Kidney (tissue), 22 donors: ENCODE measurements at places on chromosomes 3 and 15. TPM values are rescaled to one million over a fixed set of nuclear protein-coding genes. Genes with fewer than 3 reads are reported as not detected.

- no peak for DNase-seq
These were observed 10.5 kb downstream of the C3orf62 start for GRCh38 chr3:49266410-49267095.

GRCh38 chr15:48695088-48695826, 49.7 kb upstream of the FBN1 start:
- no peak for DNase-seq

DNA sequence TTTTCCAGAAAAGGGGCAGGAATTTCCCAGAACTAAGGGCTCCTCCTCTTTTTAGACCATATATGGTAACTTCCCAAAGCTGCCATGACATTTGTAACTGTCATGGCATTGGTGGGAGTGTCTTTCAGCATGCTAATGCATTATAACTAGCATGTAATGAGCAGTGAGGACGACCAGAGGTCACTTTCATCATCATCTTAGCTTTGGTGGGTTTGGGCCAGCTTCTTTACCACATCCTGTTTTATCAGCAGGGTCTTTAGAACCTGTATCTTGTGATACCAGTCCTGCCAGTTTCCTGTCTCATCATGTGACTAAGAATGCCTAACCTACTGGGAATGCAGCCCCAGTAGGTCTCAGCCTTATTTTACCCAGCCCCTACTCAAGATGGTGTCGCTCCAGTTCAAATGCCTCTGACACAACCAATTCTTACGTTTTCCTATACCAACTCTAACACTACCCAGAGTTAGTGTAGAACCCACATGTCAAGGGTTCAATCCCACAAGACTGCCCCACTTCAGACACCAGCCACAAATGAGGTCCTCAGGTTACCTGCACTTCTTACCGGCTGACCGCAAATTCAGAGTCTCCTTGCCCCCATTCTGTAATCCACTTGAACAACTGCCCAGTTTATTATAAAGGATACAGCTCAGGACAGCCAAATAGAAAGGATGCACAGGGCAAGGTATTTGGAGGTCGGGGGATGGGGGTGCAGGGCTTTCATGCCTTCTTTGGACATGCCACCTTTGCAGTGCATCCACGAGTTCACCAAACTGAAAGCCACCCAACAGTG, 17.7 kb downstream of the FOXB1 start:
- DNase-seq: no peak

- DNase-seq: no peak
These were observed 60.0 kb downstream of the STT3B start for GRCh38 chr3:31592764-31593163.

GRCh38 chr3:107132674-107133073, 244.6 kb upstream of the CCDC54 start:
- no peak for DNase-seq

DNA sequence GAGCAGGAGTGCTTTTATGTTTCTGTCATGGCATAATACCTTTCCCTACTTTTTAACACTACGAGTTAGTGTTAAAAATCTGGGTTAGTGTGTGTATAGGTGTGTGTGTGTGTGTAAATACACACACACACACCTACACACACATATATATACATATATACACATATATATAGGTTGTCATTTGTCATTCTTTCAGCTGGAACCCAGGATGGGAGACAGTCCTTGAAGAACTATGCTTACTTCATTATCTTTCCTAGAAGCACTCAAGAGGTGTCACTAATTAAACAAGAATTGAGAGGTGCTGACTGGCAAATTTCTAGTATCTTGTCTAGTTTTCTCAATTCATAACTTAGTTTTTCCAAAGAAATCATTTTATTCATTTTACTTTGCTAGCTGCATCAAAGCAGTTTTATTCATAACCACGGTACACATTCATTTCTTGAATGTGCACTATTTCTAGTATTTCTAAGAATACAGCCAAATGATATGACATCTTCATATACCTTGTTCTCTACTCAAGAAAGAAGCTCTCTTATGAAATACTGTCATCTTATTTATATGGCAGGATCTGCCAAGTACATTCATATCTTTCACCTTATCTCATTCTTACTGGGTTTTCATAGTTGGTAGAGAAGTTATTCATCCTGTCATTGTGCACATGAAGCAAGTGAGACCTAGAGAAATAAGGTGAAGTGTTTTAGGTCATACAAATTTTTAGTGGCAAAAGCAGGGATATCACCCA, 46.6 kb downstream of the ISL2 start:
- DNase-seq: no peak

DNA sequence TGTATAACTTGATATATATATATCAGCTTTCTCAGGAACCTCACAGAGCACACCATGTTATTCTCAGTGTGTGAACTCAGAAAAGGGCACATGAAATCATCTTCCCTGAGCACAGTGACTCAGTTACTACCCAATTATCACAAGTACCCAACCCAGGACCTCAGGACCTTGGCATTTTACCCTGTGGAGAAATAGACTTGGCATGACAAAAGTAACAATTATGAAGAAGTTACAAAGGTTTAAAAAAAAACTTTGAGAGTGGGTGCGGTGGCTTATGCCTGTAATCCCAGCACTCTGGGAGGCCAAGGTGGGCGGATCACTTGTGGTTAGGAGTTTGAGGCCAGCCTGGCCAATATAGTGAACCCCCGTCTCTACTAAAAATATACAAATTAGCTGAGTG, 52.4 kb downstream of the ONECUT1 start:
- DNase-seq: no peak

- no peak for DNase-seq
These were observed 10.7 kb upstream of the TASOR start for GRCh38 chr3:56693750-56694149.

- DNase-seq: no peak
These were observed 196.0 kb upstream of the TPRG1 start for GRCh38 chr3:188975600-188976314.

- DNase-seq: peak; percentile 60
These were observed 141.0 kb upstream of the ARHGEF26 start for GRCh38 chr3:153980252-153980590.

- no peak for DNase-seq
These were observed 1462.3 kb upstream of the CADM2 start for GRCh38 chr3:83496462-83496861.

DNA sequence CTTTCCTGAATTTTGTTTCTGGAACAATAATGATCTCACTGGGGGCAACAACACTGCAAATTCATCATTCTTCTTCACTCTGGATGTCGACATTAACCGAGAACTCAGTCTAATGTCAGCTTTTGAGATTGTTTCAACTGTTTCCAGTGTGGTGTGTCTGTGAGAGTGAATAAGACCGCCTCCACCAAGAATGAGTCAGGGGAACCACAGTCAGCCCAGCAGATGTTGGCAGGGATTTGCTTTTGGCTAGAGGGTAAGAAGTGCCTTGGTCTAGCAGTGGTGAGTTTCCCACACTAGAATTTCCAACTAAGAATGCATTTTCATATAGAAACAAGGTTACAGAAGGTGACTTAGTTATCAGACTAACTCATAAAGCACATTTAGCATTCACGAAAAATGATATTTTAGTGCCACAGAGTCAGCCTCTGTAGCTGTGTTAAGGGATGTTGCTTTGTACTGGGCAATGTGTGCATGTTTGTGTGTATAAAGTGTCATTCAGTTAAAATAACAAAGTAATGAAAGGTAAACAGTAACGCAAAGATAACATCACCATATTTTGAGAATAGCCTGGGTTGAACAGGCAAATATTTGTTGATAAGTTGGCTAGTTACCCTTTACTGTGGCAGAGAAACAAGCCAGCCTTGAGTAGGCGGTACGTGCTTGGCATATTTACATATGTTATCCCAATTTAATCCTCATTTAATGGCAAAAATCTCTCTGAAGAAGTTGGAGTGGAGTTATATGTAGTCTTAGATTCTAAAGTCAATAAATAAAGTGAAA, 33.8 kb downstream of the DRD3 start:
- no peak for DNase-seq

DNA sequence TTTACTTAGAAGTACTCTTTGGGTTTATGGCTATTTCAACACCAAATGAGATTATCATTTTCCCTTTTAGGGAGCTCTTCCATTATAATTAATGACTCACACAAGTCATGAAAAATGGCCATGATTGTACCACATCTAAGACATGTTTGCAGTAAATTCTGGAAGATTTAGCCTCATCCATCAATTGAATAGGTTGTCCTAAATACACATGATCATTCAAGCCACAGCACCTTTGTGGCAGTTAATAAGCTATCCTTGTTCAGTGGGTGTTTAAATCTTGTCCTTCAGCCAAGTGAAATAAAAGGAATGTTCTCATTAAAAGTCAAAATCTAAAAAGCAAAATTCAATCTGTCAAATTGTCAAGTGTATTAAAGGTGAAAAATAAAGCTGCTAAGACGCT, 237.5 kb downstream of the ZPLD1 start:
- no peak for DNase-seq

GRCh38 chr3:195705081-195705991, 15.4 kb upstream of the MUC20 start:
- DNase-seq: peak; percentile 68

DNA sequence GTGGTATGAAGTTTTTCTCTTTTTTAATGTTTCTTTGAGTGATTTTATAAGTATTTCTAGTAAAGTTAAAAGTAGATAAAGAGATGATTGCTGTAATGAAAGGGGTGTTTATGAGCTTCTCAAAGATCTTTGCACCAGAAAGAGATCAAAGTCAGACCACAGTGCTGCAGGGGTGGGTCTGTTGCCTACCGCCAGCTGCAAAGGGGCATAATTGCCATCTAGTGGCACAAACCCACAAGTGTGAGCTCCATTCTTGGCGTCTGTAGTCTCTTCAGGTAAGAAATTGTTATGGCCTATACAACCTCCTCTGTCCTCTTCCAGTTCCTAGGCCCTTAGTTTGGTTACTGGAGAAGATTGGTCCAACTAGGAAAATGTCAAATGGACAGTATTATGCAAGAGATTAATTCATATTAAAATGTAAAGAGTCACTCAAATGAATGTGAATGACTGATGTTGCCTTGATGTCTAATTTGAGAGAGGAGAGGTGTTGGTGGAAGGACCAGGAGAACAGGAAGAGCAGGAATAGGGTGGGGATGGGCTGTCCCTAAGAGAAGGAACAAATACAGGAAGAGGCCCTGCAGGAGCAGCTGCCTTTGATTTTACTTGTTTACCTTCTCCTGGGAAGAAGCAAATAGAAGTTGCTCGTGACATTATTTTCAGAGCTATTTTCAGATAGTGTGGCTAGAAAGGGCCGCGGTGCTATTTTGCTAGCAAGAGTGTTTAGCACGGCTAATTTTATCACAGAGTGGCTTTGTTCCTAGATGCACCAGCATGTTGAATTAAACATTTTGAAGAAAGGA, 53.0 kb upstream of the GSK3B start:
- no peak for DNase-seq

DNA sequence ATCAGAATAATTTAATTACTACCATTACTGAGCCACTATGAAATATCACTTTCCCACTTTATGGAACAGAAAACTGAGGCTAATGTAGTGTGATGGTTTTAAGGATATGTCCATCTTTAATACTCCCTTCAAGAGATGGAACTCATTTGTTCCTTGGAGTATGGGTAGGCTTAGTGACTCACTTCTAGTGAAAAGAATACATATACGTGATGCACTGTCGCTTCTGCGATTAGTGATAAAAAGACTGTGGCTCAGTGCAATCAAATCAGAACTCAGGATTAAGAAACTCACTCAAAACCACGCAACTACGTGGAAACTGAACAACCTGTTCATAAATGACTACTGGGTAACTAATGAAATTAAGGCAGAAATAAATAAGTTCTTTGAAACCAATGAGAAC, 216.6 kb downstream of the SUCLG2 start:
- no peak for DNase-seq

- DNase-seq: no peak
These were observed 82.6 kb upstream of the TLE3 start for GRCh38 chr15:70180186-70180875.

GRCh38 chr3:193210618-193211017, 30.4 kb upstream of the PLAAT1 start:
- DNase-seq: no peak

- no peak for DNase-seq
These were observed 103.9 kb upstream of the AKAP13 start for GRCh38 chr15:85276508-85276907.

DNA sequence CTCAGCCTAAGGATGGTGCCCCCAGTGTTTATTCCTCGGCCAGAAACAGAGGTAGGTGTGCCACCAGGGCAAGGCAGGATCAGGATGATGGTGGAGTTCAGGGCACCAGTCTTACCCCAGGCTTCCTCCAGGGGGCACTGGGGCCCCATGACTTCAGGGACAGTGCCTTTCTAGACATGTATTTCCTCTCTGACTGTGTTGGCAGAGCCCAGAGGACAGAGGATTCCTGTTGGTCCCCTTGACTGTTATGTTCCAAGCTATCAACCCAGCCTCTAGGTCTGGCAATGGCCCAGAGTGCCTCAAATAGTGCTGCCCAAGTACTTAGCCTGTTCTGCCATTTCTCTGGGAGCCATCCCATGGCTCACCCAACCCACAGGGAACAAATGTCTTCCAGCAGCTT, 2.8 kb downstream of the HEMK1 start:
- DNase-seq: peak; percentile 78

DNA sequence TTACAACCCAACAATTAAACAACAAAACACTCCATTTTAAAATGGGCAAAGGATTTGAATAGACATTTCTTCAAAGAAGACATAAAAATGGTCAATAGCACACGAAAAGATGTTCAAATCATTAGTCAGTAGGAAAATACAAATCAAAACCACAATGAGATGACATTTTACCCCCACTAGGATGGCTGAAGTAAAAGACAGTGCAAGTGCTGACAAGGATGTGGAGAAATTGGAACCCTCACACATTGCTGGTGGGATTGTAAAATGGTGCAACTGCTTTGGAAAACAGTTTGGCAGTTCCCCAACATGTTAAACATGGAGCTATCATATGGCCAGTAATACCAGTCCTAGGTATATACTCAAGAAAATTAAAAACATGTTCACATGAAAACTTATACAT, 11.6 kb downstream of the GALNT15 start:
- DNase-seq: no peak

- DNase-seq: no peak
These were observed 12.2 kb upstream of the IQCF5 start for GRCh38 chr3:51887620-51888019.

GRCh38 chr3:150610785-150611184, 7.7 kb downstream of the SELENOT start:
- DNase-seq: no peak

DNA sequence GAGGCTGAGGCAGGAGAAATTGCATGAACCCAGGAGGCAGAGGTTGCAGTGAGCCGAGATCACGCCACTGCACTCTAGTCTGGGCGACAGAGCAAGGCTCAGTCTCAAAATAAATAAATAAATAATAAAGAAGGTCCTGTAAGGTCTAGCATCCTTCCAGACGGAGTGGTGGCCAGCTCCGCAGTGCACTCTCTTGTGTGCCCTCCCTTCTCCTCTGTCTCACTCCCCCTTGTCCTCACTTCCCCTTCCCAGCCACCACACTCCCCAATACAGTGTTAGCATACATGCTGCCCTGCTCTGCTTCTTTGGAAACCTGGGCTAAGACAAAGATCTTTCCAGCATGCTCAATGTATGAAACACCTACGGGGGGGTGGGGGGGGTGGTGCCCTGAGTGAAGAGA, 3.4 kb upstream of the CLN6 start:
- DNase-seq: no peak

Gene CYP1A1
- 0.13 TPM for total RNA-seq

Gene CHRD
- 16.8 TPM for total RNA-seq

Gene PARL
- 70.2 TPM for total RNA-seq

Gene GOLGA6L7
- not detected for total RNA-seq

Gene SNX4
- total RNA-seq: 46.1 TPM

Gene KIF7
- 4.2 TPM for total RNA-seq

Gene ATP13A4
- 3.7 TPM for total RNA-seq

Gene SH3GL3
- 0.47 TPM for total RNA-seq

Gene SCAANT1
- not detected for total RNA-seq

Gene CTXN2
- 0.06 TPM for total RNA-seq

Gene GLT8D1
- 60.4 TPM for total RNA-seq

Gene FOXL2
- not detected for total RNA-seq

Gene CHL1
- 109 TPM for total RNA-seq
